ENCODE measurements at places on chromosomes 3 and 15. TPM values are rescaled to one million over a fixed set of nuclear protein-coding genes. Genes with fewer than 3 reads are reported as not detected.

GRCh38 chr3:176415661-176416295, 781.5 kb downstream of the TBL1XR1 start:
- peak; percentile 20 for DNase-seq

TMEM108 gene
- total RNA-seq, result 12.5 TPM

FAM174B gene
- total RNA-seq, result 23.5 TPM

ATG3 gene
- 48.1 TPM for total RNA-seq

GRCh38 chr3:26350853-26351252, 271.7 kb upstream of the LRRC3B start:
- no peak for DNase-seq

CCDC39 gene
- total RNA-seq, result 6.2 TPM

SLC9C1 gene
- total RNA-seq, result 0.50 TPM

GRCh38 chr3:157136647-157137387, 23.1 kb downstream of the CCNL1 start:
- DNase-seq, result no peak

DNA sequence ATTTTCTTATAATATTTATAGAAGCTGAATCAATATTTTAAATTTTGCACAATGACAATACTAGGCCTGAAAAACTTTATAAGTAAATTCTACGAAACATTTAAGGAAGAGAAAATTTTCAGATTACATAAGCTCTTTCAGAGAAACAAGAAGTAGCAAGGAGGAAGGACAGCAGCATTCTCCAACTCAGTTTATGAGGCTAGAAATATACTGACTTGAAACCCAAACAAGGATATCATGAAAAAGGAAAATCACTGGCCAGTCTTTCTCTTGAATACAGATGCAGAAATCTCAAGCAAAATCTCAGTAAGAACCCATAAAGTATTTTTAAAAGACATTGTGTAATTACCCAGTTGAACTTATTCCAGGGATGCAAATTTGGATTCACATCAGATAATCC, 121.3 kb downstream of the STAC start:
- DNase-seq, result no peak
